ENCODE measurements at places on chromosomes 11 and 22.

GRCh38 chr11:8426076-8426475 lies 162.4 kb upstream of the LMO1 start:
- no peak for DNase-seq

DNA sequence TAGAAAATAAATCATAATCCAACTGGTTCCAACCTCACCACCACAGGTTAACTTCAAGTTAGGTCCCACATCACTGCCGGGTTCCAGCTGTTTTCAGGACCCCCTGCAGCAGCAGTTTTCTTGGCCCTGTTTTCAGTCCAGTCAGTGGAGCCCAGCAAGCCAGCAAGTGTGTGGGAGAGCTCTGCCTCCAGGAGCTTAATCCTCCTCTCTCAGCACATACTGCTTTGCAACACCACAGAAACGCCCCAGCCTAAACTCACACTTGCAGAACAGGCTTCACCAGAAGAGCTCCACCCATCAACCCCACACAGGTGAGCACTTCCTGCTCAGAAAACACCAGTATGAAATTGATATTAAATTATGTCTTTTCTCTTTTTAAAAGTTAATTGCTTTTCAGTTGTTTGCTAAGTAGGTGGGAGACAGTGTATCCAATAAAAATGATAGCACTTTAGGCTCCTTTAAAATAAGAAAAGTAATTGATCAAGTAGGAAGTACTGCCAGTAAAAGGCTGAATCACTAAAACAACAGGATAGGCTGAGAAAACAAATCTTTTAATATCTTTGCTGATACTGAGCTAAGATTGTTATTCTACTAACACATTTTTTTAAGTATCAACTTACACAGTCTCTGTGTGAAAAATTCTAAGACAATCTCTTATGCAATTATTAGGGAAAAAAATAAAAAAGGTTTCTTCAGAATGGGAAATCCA lies 81.5 kb upstream of the TP53AIP1 start:
- peak; percentile 63 for DNase-seq

GRCh38 chr22:17366830-17367229 lies 2.4 kb upstream of the CECR2 start:
- peak; percentile 65 for DNase-seq

DNA sequence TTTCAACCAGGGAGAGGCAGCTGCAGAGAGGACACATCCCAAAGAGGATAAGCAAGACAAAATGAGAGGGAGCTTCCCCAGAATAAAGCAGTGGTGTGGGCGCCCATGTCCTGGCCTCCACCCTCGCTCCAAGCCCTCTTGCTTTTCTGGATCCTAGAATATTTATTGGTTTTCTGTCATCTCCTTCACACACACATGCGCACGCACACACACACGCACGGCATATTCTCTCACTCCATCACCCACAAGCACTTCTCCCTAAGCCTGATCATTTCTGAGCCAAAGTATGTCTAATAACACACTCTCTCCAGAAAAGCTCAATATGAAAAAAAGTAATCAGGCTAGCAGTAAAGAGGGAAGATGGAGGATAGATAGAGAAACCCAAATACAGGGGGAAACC lies 7.6 kb downstream of the IGSF9B start:
- DNase-seq = no peak

- DNase-seq = no peak
Observed at GRCh38 chr11:95074792-95075563, 8.3 kb downstream of the SRSF8 start.

DNA sequence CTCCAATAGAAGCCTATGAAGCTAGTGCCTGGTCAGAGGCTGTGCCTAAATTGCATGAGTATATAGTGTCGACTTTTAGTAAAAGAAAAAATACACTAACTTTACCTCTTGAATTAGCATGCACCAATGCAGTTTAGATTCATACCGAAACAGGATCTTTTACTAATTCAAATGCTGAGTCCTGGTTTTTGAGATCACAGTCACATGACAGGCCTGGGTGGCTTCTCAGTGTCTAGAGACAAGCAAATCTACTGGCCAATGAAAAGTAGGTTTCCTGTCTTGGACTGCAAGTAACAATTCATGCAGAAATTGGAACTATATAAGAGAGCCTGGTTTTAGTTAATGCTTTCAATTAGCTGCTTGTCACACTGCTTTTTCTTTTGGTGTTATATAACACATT lies 7.2 kb downstream of the ARHGEF12 start:
- no peak for DNase-seq

DNA sequence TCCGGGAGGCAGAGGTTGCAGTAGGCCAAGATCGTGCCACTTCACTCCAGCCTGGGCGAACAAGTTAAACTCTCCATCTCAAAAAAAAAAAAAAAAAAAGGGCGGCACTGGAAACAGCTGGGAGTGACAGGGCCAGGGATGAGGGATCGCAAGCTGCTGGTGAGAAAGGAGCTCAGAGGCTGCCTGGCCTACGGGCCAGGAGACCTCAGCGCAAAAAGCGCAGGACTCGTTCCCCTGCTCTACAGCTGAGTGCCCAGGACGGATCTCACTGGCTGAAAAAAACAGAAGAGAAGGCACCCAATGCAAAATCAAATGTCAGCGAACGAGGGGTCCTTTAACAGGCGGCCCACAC lies 650 bp upstream of the NUP50 start:
- no peak for DNase-seq

DNA sequence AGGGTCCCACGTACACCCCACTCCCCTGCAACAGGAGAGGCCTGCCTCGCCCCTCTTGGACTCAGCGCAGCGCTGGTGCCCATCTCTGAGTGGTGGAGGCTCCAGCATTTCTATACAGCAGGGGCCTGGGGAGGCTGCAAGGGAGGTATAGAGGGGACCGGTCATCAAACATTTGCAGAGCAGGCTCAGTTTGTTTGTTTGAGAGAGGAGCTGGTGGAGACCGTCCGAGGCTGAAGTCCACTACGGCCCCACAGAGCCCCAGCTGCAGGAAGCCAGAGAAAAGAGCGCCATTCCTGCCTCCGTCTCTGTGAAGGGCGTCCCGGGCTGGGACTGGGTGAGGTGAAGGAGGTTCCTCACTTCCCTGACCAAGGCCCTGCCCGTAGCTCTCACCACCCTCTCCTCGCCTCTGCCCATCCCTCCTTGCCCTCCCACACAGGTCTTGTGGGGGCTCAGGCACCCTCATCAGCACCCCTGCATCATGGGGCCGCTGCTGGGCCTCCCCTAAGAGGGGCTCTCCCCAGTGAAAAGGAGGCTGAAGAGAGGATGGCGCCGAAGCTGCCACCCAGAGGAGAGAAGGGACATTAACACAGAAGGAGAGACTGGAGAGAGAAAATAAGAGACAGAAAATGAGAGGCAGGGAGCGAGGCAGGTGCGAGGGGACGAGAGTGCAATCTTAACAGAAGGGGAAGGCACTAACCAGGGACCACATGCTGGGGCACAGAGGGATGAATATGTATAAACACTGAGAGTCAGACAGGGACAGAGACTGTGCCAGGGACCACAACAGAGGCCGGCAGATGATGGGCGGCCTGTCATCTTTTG lies 24.5 kb downstream of the RPUSD4 start:
- DNase-seq = no peak

- no peak for DNase-seq
Observed at GRCh38 chr11:23405350-23405937, 545.2 kb upstream of the CCDC179 start.

- DNase-seq = no peak
Observed at GRCh38 chr22:30223303-30223702, 23.3 kb downstream of the LIF start.

DNA sequence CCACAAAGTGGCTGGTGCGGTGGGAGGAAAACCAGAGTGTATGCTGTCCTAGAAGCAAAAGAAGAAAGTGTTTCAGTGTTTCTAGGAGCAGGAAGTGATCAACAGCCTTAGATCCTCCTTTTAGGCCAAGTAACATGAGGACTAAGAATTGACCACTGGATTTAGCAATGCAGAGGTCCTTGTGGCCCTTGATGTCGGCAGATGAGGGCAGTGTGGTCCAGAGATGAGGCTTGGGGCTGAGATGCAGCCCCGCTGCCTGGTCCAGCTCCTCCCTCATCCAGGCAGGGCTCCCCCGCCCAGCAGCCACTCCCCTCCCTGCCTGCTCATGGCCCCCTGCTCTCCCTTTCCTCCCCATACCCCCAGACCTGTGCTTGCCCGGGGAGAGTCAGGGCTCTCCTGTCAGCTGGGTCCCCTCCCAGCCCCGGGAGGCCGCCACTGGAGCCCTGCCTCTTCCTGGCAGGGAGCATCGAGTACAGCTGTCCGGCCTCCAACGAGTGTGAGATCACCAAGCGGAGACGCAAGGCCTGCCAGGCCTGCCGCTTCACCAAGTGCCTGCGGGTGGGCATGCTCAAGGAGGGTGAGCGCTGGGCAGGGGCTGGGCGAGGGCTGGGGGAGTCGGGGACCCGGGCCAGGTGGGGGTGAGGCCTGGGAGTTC lies 3.7 kb downstream of the TRMT112 start:
- no peak for DNase-seq

GRCh38 chr22:29979777-29980321 lies 96.9 kb downstream of the MTMR3 start:
- no peak for DNase-seq

DNA sequence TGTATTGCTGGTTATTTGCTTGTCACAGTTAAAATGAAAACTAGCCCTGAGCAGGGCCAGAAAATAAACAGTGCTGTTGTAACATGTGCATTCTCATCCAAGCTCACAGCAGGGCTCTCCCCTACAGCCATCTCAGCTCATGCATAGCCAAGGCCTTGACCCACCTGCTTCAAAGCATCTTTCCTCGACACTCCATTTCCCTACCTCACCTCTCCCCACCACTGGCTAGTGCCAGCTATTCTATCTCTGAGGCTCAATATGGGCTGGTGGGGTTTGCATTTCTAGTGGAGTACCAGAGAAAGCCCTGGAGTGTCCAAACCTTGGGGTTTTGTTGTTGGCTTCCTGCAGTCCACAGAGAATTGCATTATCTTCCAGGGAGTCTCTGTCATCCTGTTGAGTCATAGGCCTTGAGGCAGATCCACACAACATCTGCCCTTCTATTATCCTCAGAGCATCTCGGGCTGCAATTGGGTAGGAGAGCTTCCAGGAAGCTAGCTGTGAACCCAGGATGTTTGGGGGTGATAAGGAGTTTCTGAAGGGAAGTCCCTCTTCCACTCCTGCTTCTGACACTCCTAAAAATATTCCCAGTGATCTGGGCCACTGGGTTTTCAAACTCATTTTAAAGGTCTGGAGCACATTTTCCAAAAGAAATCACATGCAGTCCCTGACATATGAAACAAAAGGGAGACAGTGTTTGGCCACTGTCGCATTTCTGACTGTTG lies 36.1 kb upstream of the AMOTL1 start:
- no peak for DNase-seq

DNA sequence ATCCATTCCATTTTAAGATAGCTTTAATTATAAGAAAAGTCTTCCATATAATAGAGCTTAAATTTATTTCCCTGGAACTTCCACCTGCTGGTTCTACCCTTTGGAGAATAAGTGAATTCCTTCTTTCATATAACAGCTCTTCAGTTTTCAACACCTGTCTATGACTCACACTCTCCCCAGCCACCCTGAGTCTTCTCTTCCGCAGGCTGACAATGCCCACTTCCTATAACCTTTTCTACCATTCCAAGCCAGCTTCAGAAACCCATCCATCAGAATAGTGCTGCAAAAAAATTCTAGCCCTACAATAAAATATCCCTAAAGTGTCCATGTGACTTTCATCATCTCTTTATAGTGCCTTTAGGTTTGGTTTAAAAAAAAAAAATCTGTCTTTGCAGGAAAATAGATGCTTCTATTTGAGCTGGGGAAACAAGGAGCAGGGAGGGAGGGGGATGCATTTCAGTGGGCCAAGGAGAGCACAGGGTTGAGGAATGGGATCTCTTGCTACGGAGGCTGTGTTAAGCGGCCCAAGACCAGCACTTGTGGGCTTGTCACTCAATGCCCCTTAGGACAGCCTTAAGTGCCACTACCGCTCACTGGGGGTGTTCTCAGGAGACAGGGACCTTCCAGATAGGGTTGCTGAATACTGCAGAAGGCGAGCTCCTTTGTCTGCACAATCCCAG lies 178.6 kb downstream of the DSCAML1 start:
- DNase-seq = no peak

DNA sequence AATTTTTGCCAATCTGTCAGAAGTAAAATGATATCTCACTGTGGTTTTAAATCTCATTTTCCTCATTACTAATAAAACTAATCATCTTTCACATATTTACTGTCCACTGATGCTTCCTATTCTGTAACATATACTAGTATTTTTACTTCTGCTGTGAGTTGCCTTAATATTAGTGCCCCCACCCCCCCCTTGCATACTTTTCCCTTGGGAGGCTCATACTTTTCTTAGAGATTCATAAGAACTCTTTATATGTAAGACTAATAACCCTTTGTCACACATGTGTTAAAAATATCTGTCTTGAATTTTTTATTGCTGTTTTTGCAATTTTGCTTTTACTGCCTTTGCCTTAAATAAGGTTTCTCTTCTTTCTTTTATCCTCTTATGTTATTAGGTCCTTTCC lies 87.2 kb downstream of the PHF21A start:
- no peak for DNase-seq

GRCh38 chr11:35363854-35364780 lies 55.2 kb downstream of the SLC1A2 start:
- DNase-seq = no peak

DNA sequence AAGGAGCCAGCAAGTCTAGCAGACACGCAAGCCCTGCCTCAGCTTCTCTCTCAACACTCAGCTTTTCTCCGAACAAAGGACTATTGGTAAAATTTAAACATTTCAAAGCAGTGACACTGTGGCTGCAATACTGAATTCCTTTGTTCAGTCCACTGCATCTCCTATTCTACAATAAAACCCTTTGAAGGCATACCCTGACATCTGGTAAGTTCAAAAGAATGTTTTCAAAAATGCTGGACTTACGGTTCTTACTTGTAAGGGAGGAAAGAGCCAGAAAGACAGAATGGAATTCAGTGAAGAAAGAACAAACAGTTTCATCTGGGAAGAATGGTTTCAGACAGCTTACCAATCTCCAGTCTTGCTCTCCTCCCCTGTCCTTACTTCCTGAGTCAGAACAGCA lies 12.7 kb upstream of the OR8K1 start:
- no peak for DNase-seq

GRCh38 chr22:24446260-24446611 lies 18.8 kb downstream of the ADORA2A start:
- DNase-seq = no peak

GRCh38 chr22:23591846-23592245 lies 11.8 kb upstream of the IGLL1 start:
- no peak for DNase-seq

GRCh38 chr11:28296426-28296825 lies 188.2 kb downstream of the METTL15 start:
- no peak for DNase-seq

GRCh38 chr22:48574776-48575617 lies 1252.7 kb downstream of the BRD1 start:
- no peak for DNase-seq

- DNase-seq = no peak
Observed at GRCh38 chr11:57214494-57214893, 22.6 kb downstream of the APLNR start.

- no peak for DNase-seq
Observed at GRCh38 chr22:24186892-24187670, 5.8 kb downstream of the SUSD2 start.

- DNase-seq = peak; percentile 62
Observed at GRCh38 chr11:72015511-72016061, 16.9 kb downstream of the IL18BP start.

GRCh38 chr11:34890812-34891211 lies 25.4 kb downstream of the APIP start:
- DNase-seq = no peak

- peak; percentile 42 for DNase-seq
Observed at GRCh38 chr22:44584256-44584902, 86.3 kb upstream of the RTL6 start.

GRCh38 chr11:1632053-1632714 lies 2.6 kb downstream of the KRTAP5-5 start:
- no peak for DNase-seq

- no peak for DNase-seq
Observed at GRCh38 chr11:93192163-93192562, 5.6 kb downstream of the SLC36A4 start.

GRCh38 chr11:115924744-115925567 lies 420.7 kb upstream of the CADM1 start:
- DNase-seq = no peak

Data from activated effector memory CD4-positive, alpha-beta T cell treated with anti-CD3 and anti-CD28 coated beads, Interleukin-2, amount 50 U/mL, for 16 hours (primary cell).